Trophoblast cell (in vitro differentiated cells and primary cell): ENCODE measurements at places on chromosomes 5 and 9.

GRCh38 chr9:90024409-90024808 is 419.6 kb downstream of the GADD45G start:
- DNase-seq: no peak

GRCh38 chr5:14954616-14955343 is 83.2 kb upstream of the ANKH start:
- DNase-seq: no peak

DNA sequence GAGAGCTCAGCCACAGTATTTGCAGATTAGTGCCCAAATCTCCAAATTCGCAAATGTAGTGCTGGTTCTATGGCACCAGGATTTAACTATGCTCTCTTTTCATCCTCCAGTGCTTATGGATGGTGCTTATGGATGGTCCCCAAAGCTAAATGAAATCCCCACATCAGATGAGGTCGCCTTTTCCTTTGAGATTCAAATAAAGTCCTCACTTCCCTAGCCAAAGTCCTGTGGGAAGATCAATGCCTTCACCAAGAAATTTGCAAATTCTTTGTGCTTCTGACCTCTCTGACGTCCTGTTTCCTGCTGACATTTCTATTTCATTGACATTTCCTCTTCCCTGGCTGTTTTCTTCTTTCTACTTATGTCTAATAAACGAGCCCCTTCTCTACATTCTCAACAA is 1077.0 kb upstream of the C9orf72 start:
- DNase-seq: no peak

DNA sequence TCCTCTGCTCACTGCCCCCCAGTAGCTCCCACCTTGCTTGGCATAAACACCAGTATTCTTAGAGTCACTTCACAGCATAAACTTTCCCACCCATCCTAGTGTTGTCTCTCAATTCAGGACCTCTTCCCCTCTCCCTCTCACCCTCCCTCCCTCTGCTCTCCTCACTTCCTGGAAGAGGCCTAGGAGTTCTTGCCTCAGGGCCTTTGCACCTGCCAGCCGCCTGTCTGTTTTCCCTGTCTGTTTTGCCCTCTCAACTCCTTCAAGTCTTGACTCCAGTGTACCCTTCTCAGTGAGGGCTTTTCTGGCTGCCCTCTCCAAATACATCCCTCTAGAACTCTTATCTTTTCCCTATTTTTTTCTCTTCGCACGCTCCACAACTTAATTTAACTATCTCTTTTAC is 86.2 kb downstream of the ENTREP1 start:
- DNase-seq: no peak

GRCh38 chr9:129898185-129898584 is 62.9 kb downstream of the USP20 start:
- no peak for DNase-seq

DNA sequence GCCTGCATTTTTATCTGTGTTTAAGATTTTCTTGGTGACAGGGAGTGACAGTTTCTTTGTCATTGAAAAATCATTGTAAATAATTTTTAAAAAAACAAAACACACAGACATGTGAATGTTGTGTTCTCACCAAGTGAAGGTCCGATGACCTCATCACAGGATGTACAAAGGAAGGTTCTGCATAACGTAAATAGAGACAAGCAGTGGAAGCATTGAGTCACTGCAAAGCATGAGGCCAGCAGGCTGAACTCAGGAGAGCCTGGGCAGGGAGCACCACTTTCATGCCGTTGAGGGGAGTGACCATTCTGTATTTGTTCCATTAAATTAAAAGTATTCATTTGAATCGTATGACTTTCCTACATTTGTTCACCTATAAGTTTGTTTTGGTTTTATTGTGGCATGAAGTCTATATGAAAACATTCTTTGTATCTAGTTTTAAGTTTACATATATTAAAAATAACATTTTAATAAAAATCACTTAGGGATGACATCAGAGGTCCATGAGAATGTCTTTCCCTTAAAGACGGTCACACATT is 70.4 kb upstream of the TLE1 start:
- no peak for DNase-seq

DNA sequence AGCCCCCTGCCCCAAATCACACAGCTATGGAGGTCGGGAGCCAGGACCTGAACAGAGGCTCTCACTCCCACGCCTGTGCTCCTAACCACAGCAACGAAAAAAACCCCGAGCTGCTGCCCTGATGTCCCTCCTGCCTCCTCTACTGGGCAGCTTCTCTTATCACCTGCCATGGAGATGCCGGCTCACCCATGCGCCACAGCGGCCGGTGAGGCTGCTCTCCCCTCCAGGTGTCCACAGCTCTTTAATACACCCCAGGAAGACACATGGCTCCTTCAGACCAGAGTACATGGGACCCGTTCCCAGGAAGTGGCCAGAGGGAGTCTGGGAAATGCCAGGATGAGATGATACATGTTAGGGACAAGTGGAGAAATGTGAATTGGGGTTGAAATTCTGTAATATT is 110.9 kb downstream of the COL23A1 start:
- DNase-seq: no peak

DNA sequence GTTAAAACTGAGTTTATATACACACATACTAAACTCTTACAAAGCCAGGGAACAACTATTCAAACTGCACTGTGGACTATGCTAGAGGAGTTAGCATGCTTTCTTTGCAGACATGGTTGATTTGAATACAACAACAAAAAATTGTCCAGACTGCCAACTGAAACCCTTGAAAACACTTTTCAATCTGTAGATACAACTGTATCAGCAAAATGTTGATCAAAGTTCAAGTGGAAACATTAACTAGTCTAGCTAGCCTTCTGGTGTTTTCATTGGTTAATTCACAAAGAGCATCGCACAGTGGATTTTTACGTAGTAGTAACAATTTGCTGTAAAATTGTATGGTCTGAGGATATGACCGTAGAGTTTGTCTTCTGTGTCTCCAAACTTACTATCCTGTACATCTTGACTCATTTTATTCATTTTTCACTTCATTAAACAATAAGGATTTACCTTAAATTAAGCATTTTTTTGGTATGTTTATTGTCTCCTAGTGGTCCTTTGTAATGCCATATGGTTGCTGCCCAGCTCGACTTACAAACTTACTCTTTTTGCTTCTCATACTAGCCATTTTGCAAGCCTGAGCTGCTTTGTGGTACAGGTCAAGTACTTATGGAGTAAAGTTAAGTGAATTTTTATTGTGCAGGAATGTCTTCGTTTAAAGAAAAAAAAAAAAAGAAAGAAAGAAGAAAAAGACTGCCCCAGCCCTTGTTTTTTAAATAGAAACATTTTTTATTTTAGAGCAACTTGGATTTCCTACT is 123.4 kb downstream of the ZCCHC7 start:
- no peak for DNase-seq
